ENCODE measurements at places on chromosomes 2 and 18. TPM values are rescaled to one million over a fixed set of nuclear protein-coding genes. Genes with fewer than 3 reads are reported as not detected.

CROCC2 gene
- not detected for total RNA-seq

NT5C1B gene
- total RNA-seq, result not detected

DNA sequence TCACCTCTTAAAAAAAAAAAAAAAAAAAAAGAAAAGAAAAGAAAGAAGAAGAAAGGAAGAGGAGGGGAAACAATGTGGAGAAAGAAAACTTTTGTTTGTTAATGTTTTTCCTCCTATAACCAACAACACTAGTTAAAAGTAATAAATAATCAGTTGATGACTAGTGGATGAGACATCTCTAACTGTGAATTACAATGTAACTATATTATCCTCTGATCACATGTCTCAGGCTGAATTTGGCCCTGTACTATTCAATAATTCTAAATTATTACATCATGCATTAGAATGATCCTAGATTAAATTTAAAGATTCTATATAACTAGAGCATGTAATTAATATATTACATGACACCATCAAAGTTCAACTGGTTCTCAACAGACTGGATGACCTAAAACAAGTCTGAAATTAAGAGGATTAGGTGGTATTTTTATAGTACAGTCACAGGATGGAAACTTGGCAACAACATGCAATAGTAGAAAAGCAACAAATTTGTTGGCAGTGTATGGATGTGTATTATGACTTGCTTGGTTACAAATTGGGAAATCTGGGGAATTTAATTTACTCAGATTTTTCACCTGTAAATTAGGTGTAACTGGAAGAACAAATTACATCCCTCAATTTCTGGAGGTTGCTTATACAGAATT lies 269.3 kb upstream of the SETBP1 start:
- no peak for DNase-seq

GRCh38 chr2:137420744-137421143 lies 543.5 kb upstream of the HNMT start:
- DNase-seq, result no peak

DNA sequence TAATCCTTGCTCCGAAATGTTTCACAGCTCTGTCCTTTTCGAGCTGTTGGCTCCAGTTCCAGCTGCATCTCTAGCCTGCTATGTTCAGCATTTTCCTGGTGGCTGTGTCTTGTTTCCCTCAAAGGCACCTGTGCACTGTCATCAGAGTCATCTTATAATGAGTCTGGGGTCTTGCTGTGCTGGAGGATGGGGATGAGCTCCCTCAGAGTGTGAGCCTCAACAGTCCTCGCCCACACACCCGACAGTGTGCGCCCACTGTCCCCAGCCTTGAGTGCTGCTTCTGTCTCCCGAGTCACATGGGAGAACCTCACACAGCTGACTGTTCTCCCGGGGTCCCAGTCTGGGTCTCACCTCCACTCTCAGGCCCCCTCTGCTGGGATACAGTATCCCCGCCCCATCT lies 25.4 kb downstream of the SPP2 start:
- DNase-seq, result no peak

- no peak for DNase-seq
These were observed 14.9 kb upstream of the ITM2C start for GRCh38 chr2:230849633-230850357.

DNA sequence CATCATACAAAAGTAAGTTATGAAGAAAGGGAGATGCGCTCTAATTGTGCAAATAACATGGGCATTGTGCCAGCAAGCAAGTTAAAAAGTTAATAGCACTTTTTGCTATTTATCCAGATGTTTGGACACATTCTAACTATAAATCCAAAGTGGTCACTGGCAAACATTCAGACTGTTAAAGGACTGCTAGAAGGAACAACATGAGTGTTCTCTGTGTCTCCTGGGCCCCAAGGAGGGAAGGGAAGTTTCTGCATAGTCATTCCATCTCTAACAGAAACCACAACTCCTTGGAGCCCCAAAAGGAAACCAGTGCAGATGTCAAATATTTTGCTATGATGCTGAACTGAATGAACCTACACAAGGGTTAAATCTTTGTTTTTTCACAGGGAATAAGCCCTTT lies 213.3 kb upstream of the HNRNPA3 start:
- DNase-seq, result no peak

Measured in dorsolateral prefrontal cortex (tissue), 122 donors.